CD4-positive, alpha-beta T cell treated with Interleukin-4 for 1 hour (primary cell): ENCODE measurements at places on chromosomes 11 and 22.

DNA sequence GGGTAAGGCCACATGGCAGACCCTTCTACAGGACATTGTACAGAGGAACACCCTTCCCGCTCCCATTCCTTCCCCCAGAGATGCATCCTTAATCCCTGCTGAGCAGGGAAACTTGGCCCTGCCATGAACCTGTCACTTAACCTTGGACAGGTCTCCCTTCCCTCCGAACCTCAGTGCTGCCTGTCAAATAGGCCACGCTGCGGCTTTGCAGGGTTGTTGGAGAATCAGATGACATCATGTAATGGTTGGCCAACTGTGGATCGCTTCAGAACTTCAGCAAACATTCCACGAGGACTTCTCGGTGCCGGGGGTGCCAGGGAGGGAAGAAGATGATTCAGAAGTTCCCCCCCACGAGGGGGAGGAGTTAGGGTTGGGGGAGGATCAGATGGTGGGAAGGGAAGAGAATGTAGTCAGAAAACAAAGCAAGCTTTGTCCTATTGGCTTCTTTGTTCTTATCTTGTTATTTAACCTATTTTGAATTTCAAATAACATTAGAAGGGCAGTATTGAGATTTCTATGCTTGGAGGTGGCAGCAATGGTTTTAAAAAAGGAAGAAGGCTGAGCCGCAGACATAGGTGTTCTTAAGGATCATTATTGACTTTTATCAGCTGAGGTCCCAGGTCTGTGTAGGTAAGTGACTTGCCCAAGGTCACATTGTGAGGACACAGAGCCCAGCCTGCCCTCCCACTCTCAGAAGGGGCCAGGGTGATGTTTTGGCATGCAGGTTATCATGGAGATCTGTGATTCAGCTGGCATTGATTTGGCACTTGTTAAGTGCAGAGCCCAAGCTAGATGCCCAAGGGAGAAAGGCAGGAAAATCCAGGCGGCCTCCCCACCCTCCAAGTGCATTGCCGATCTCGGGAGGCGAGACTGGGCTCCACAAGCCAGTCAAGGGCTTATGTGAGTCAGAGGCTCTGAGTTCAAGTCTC, 3.1 kb downstream of the CDC42EP1 start:
- DNase-seq = no peak

GRCh38 chr22:22168190-22168940, 76.2 kb upstream of the VPREB1 start:
- peak; percentile 33 for DNase-seq

GRCh38 chr11:64136765-64137441, 29.0 kb downstream of the MACROD1 start:
- no peak for DNase-seq

- no peak for DNase-seq
Observed at GRCh38 chr11:28223577-28223976, 115.4 kb downstream of the METTL15 start.

DNA sequence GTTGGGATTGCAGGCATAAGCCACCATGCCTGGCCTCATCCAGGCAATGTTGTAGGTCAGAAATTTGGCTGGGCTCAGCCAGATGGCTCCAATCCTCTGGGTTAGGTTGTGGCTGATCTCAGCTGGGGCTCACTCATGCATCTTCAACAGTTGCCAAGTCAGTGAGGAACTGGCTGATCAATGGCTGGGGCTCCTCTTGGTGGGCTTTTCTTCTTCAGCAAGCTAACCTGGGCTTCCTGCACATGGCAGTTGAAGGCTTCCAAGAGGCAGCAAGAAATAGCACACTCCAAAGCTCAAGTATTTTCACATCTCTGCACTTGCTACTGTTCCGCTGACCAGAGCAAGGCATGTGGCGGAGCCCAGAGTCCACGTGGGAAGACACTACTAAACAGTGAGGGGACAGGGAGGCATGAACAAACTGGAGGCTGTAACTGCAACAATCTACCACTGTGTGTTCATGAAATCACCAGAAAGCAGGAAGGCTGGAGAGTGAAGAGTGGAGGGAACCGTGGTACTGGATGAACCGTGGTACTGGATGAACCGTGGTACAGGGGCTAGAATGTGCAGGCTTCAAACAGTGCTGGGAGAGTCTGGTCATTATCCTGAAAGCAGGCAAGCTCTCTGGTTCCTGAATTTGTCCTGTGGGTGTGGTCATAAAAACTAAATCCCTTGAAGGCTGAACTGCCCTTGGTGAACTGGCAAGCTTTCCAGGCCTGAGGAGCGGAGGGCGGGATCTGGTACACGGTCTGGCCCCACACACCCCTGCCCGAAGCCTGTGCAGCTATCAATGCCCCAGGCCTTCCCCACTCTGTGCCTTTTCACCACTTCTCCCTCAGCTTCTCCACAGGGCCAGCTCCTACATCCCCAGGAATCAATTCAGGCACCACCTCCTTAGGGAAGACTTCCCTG, 20.2 kb downstream of the CHST1 start:
- no peak for DNase-seq

- peak; percentile 46 for DNase-seq
Observed at GRCh38 chr11:279966-280705, 1.9 kb downstream of the NLRP6 start.

GRCh38 chr22:27492566-27493201, 308.9 kb downstream of the MN1 start:
- no peak for DNase-seq

DNA sequence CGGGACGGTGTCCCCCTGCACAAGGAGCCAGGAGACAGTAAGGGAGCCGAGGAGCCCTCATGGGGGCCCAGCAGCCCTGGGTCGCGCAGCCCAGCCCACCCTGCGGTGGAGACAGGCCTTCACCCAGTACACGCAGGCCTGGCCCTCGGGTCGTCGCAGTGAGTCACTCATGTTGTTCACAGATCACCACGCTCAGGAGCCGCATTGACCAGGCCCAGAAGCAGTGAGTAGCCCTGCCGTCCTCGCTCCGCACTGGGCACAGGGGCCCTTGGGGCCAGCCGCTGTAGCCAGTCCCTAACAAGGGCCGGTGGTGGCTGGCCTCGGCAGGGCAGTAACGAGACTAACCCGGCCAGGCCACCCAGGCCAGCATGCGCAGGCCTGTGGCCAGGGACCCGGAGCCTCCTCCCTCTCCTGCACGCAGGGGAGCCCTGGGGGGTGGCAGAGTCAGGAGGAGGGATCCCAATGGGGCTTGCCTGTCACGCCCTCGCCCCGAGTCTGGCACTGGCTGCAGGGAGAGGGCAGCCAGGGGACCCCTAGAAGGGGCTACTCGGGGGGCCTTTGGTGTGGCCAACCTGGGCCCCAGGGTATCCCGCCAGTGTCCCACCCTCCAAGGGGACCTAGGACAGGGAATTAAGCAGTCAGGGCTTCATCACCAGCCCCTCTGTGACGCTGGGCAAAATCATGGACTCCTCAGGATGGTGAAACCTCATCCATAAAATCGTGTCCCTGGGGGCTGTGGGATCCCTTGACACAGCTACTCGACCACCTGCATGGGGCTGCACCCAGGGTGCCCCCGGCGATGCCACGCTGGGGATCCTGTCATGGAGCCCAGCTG, 10.1 kb upstream of the MRPL23 start:
- peak; percentile 8 for DNase-seq

DNA sequence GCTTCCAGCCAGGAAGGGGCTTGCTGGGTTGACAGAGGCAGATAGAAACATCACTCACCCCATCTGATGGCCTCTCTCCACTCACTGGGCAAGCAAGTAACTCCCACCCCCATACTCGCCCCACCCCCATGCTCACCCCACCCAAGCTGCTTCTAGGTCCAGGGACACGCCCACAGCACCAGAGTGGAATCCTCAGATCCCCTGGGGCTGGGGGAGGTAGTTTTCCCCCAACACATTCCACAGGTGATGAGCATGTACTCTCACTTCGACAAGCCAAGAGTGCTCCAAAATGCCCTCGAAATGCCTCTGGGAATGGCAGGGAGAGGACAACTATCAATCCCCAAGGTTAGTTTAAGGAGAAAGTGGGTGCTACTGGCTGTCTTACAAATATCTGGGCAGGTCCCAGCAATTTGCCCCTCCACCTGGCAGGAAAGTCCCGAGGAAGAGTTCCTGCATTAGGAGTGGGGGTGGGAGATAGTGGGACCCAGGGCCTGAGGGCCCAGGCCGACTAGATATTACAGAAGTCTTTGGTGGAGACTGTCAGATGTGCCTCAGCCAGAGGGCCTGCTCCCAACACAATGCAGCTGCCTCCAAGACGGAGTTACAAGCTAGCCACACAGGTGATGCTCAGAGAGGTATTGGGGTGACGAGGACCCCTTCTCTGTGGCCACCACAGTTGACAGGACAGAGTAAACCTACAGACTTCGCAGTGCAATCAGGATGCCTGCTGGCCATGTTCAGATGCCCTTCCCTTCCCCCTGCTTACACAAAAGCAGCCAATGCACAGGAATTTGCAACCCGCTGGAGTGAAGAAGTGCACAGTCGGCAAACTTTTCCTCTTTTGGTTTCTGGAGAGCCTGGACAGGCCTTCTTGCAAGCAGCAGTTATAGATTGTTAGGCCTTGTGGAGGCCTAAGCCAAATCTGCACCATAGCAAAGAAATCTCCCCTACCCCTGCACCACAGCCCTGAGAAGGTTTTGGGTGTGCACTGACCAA, 2.9 kb upstream of the LMO1 start:
- no peak for DNase-seq

DNA sequence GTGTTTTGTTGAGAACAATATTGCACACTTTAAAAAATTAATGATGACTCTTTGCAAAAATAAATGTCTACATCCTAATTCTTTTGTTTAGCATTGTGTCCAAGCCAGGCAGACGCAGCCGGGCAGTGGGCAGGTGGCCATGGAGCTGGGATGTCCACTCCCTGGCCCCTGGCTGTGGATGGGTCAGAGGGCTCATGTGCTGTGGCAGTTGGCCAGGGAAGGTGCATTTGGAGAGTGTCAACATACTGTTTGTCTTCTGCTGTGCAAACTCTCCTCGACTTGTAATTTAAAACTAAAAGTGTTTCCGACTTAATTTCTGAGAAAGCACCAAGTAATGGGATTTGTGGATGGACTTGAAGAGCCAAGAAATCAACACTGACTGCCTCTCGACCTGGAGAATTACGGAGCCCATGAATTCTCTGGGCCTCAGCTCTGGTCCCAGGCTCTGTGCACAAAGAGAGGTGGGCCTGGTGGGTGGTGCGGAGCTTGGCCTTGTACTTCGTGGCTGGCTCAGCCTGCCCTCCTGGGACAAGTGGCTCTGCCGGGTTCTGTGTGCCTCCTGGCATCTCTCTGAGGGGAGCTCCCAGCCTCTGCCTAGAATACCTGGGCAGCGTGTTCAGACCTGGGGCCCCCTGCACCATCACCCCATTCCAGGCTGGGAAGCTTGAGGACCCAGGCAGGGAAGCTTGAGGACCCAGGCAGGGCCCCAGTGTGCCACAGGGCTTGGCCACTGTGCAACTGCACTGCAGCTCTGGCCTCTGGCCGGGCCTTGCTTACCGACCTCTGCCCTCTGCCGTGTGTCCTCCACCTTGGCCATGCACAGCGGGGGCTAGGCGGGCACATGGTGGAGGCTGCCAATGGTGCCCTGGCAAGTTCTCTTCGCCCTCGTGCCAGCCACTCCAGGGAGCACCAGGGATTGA, 46.4 kb downstream of the RTN4R start:
- DNase-seq = no peak

DNA sequence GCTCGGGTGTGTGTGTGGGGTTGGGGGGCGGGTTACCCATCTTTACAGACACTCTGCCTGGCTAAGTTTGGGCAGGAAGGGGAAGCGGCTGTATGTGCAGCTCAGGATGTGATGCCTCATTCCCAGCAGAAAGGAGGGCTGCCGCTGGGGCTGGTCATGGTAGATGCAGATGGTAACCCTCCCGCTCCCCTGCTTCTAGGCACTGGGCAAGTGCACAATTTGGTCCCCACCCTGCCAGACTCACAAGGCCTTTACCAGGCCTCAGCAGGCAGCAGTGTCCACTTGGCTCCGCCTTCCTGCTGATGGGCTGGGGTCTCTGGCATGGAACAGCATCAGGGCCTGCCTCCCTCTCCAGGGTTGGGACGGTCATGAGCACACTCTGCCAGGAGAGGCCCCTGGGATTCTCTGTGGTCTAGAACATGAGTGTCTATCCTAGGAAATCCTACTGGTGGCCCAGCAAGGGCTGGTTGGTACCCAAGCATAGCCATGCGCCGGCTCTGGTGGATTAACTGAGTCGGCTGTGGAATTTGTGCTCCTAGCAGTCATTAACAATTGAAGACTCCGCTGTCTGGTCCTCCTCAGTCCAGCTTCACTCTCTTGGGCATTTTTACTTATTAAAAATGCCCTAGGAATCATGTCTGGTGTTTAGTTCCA, 4.2 kb downstream of the LMO1 start:
- no peak for DNase-seq

- no peak for DNase-seq
Observed at GRCh38 chr22:43101306-43101705, 9.2 kb upstream of the BIK start.

DNA sequence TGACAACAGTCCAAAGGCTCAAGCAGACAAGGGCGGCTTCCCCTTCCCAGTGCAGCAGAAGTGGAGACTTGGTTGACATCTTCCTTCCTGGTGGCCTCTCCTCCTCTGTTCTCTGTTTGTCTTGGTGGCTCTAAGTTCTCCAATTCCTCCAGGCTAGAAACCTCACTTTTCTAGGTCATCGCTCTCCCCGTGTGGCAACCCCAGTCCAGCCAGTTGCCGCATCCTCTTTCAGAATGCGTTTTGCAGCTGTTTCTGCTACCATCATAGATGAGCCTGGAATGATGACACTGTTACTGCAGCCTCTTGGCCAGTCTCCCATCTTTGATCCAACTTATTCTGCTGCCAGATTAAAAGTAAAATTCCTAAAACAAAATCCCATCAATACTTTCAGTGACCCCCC, 201.5 kb downstream of the TRIM29 start:
- no peak for DNase-seq

GRCh38 chr11:101363706-101364275, 220.0 kb downstream of the TRPC6 start:
- no peak for DNase-seq

GRCh38 chr22:43302531-43303041, 40.6 kb downstream of the SCUBE1 start:
- DNase-seq = no peak
